T-cell (primary cell): ENCODE measurements at places on chromosomes 6 and 20. TPM values are rescaled to one million over a fixed set of nuclear protein-coding genes. Genes with fewer than 3 reads are reported as not detected.

Gene SRSF12
- total RNA-seq: not detected

Gene TRIM10
- not detected for total RNA-seq

GRCh38 chr6:139940741-139941729 lies 566.6 kb upstream of the CITED2 start:
- H3K4me3 ChIP-seq: no peak overlapping the region
- H3K4me1 ChIP-seq: no peaks in the 10 kb centered on the region
- no peak overlapping the region for H3K27ac ChIP-seq
- H3K27me3 ChIP-seq: no peaks in the 10 kb centered on the region
- H3K36me3 ChIP-seq: no peaks in the 10 kb centered on the region
- no peak for DNase-seq

Gene LIME1
- total RNA-seq: 248 TPM

Gene PPP1R14C
- not detected for total RNA-seq
